ENCODE measurements at places on chromosomes 3 and 15.
A peak's percentile ranks its signal among the peaks of the same experiment; 100 is the strongest.

- DNase-seq: no peak
These were observed 227.2 kb downstream of the ADAMTSL3 start for GRCh38 chr15:83881156-83881555.

- DNase-seq: no peak
These were observed 73.0 kb downstream of the FOXP1 start for GRCh38 chr3:71510510-71510909.

DNA sequence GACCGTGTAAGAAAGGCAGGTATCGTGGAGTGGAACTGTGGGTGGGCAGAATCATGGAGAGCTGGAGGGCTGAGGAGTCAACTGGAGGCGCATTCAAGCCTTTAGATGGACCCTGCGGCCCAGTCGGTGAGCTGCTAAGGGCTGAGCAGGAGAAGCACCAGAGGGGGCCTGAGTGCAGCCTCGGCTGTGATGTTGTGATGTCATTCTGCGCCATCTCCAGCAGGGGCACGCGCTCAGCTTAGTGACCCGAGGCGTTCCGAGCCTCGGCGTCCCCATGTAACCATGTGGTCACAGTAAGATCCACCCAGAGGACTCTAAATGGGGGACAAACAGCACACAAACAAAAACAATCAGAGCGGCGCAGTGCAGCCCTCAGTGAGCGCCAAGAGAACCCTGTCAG is 76.8 kb downstream of the VGLL4 start:
- DNase-seq: no peak

- DNase-seq: no peak
These were observed 23.3 kb downstream of the SNRK start for GRCh38 chr3:43309372-43310305.

DNA sequence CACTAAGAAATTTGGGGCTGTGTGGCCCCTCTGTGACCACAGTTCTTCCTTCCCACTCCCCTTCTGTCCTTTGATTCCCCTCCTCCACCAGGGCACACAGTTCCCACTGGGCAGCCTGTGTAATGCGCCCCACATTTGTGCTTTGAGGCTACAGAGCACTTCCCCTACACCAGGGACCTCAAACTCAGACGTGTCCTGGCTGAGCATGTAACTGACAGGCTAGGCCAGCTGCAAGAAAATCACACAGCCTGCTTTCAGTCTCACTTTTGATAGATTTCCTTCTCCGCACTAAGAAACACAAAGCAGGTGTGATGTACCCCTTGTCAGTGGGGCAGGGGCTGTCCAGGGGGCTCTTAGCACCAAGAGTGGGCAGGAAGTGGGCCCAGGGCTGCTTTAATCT is 29.6 kb downstream of the PRKCD start:
- no peak for DNase-seq

GRCh38 chr15:69410248-69410874 is 3.8 kb upstream of the KIF23 start:
- no peak for DNase-seq

DNA sequence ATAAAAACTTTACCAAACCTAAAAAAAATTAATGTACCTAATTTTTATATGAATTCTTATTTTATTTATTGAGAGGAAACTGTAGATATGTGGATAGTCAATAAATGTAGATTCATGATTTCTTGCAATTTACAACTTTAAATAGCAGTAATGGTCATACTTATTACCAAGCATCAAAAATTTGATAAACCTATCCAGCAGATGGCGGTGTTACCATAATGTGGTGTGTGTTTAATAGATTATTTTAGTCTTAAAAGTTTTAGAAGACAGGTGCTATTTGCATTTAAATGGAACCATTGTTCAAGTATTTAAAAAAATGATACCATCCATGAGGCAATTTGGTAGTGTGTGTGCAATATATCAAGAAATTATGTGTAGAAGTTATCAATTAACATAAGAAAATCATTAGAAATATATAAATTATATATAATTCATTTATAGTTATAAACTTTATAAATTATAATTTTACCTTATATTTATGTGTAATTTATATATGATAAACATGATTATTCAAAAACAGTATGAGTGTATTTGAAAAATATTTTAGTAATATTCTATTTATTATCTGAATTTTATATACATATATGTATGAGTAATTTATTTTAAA is 176.0 kb upstream of the BCHE start:
- peak; percentile 39 for DNase-seq

- DNase-seq: no peak
These were observed 44.7 kb upstream of the CADPS start for GRCh38 chr3:62919784-62920465.

- DNase-seq: no peak
These were observed 599.3 kb downstream of the PYDC2 start for GRCh38 chr3:192060160-192060781.

- no peak for DNase-seq
These were observed 161.5 kb downstream of the FOXP1 start for GRCh38 chr3:71421820-71422566.

- DNase-seq: no peak
These were observed 275.9 kb downstream of the UBE2E2 start for GRCh38 chr3:23479026-23479425.

DNA sequence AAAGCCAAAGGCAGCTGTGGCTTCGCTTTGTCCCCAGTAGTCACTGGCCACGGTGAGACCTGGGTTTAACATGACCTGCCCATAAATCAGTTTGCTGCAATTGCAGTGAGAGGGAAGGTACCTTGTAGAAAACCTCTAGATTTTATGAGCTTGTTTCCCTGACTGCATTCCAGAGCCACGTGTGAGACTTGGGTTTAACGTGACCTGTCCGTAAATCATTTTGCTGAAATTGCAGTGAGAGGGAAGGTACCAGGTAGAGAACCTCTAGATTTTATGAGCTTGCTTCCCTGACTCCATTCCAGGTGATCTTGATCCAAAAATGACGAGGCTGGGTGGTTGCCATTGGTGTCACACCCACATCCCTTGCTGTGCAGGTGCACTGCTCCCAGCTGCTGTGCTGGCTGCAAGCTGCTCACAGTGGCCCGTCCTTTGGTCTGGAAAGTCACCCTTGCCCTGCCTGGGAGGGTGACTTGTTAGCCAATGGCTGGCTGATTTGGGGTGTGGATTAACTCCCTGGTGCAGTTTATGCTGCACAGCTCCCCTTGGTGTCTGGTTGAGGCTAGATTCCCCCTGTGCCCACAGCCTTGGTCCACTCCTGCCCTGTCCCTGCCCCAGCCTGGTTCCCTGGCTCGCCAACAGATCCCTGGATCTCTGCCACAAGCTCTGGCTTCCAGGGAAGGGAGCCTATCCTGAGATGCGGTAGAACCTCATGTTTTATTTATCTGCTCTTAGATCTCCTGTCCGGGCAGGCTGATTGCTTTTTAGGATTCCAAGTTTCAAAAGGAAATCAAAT is 192.7 kb upstream of the CTDSPL start:
- DNase-seq: no peak
